Thoracic aorta (tissue), 2 donors: ENCODE measurements at places on chromosomes 5 and 9. TPM values are rescaled to one million over a fixed set of nuclear protein-coding genes. Genes with fewer than 3 reads are reported as not detected.

DNA sequence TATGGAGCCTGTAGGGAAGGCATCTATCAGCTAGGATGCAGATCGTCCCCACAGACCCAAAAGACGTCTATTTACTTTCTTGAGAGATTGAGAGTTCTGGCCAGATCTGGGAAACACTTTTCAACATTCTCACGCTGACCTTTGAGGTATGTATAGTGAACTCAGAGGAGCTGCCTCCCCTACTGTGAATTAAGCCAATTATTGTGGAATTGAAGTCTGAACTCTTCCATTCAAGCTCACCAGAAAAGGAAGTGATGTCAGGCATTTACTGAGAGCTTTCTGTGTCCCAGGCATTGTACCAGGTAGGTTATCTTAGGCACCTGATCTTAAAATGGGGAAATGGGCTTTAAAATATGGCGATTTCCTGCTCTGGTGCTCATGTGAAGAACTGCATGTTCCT lies 136.5 kb downstream of the SV2C start:
- no peak for DNase-seq

DNA sequence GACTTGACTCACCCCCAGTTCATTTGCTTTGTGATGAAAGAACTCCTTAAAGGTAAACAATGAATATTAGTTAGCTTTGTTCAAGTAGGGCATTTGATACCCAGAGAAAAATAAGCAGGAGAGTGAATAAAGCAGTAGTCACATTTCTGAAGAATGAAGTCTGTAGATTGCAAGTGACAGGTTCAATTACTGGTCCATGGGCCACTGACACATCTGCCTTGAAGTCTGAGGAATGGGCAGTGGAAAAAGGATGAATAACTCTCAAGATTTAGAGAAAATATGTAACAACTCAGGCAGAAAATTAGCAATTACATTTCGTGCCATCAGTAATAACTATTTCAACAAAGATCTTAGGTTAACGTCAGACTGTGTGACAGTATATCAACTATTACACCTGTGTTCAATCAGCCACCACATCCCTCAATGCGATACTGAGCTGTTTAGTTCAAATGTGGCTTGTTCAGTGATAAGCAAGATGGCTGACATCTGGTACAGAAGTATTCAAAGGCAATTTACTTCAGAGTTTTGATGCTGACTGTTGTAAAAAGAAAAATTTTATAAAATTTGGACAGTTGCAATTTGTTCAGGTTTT lies 1890.7 kb upstream of the NUDT12 start:
- no peak for DNase-seq

RANBP3L gene
- 25.5 TPM for total RNA-seq

KCNV2 gene
- total RNA-seq: not detected

DNA sequence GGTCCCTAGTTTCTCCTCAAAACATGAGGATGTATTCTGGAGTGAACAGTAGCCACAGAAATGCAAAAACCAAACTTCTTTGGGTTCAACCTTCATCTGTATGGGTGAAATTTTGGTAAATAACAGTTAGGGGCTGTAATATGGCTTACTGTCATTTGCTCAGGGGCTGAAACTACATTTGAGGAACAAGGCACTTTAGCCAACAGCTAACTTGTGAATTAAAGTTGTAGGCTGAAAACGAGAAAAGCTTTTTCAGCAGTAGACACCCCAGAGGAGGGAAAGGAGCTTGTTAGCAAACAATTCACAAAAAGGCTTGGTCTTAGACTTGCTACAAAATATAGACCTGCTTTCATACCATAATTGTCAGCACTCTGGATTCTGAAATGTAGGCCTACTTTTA lies 6.6 kb downstream of the TMEM171 start:
- DNase-seq: no peak

DNA sequence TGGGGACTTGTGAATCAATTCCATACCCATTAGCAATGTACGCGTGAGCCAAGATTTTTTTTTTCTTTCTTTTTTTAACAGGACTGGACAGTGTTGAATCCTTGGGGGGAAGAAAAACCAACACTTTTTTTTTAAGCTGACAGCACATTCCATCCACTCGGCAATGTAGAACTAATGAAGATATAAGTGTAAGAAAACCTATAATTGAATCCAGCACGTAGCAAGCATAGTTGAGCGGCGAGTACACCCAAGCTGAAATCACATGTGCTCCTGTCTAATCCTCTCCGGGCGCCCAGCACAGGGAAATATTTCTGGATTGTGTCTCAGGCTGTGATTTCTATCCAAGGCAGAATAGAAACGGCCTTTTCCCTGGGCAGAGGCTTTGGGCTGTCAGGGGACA lies 118.2 kb downstream of the BOD1 start:
- no peak for DNase-seq

GRCh38 chr9:131748411-131748955 lies 8.6 kb upstream of the RAPGEF1 start:
- DNase-seq: no peak

DNA sequence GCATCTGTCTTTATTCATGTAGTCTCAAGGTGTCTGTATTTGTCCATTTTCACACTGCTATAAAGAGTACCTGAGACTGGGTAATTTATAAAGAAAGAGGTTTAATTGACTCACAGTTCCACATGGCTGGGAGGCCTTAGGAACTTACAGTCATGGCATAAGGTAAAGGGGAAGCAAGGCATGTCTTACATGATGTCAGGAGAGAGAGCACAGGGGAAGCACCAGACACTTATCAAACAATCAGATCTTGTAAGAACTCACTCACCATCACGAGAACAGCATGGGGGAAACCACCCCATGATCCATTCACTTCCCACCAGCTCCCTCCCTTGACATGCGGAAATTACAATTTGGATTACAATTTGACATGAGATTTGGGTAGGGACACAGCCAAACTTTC lies 44.2 kb downstream of the NLN start:
- no peak for DNase-seq
